ENCODE measurements at places on chromosomes 7 and 10. TPM values are rescaled to one million over a fixed set of nuclear protein-coding genes. Genes with fewer than 3 reads are reported as not detected.

Gene NPFFR1
- total RNA-seq, result 0.14 TPM

Gene ARMC3
- 0.23 TPM for total RNA-seq

Gene TBX20
- total RNA-seq, result 1.8 TPM

Gene LRRC27
- 3.1 TPM for total RNA-seq

Gene CPED1
- 2.1 TPM for total RNA-seq

Gene TMEM196
- not detected for total RNA-seq

Gene AKR1D1
- total RNA-seq, result not detected

DNA sequence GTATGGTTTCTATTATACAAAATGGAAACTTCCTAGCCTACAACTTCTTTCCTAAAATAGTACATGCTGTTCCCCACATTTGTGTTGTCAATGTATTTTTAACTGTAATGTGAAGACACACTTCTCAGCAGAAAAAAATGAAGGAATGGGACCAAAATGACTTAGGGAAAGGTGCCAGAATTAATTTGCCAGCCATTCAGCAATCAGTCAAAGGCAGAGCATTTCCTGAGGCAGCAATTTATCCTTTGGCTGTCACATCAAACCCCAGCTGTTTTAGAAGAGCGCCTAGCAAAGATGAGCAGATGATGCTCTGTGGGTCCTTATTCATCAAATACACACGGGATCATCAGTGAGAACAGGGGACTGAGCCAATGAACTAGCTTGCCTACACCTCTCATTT lies 592.5 kb downstream of the KCNMA1 start:
- no peak for DNase-seq

DNA sequence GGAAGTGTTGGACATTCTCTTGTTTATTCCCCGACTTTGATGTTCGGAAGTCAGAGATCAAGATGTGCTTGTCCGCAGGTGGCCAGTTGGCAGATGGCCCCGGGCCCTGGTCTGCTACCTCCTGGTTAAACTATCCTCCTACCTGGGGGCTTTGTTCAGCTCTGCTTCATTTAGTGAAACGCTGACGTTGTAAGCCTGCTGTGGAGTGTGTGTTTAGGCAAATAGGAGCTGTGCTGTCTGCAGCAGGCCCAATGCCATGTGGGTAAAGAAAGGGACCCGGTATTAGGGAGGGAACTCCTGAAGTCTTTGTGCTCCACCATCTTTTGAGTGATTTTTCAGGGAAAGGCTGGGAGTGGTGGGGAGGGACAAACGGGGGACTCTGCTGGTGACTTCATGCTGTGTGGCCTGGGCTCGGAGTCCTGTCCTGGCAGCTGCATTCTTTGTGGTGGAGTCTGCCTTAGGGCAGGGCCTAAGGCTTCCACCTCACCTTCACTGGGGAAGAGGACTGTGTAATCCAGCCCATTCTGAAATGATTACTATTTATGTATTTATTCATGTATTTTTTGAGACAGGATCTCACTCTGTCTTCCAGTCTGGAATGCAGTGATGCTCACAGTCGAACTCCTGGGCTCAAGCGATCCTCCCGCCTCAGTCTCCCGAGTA lies 171.1 kb upstream of the KLF6 start:
- no peak for DNase-seq

GRCh38 chr10:126101325-126101724 lies 205.0 kb downstream of the FANK1 start:
- no peak for DNase-seq

DNA sequence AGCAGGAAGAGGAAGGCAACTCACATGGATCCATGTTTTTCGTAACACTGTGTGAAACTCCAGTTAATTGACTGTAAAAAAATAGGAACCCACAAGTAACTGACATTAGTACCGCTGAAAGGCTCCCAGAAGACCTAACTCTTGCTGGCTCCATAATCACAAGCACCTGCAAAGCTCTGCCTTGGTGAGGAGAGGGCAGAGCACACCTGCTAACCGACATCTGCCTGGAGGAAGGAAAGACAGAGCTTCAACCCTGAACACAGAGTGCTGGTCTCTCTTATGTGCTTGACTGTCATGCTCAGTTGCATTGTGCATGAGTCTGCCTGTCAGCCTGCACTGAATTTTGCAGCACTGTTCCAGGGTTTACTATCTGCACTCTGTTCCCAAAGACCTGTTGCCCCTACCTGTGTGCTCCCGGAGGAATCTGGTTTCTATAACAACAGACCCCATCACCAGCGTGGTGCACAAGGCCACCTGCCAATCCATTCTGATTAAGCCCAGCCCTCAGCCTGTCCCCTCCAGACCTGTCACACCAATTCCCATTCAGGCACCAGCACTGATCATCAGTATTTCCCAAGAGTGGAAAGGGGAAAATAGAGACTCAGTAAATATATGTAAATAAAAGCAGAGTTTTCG lies 63.1 kb upstream of the ANKRD1 start:
- DNase-seq, result no peak

- no peak for DNase-seq
Measured at GRCh38 chr10:132202070-132202970, 15.6 kb downstream of the DPYSL4 start.

DNA sequence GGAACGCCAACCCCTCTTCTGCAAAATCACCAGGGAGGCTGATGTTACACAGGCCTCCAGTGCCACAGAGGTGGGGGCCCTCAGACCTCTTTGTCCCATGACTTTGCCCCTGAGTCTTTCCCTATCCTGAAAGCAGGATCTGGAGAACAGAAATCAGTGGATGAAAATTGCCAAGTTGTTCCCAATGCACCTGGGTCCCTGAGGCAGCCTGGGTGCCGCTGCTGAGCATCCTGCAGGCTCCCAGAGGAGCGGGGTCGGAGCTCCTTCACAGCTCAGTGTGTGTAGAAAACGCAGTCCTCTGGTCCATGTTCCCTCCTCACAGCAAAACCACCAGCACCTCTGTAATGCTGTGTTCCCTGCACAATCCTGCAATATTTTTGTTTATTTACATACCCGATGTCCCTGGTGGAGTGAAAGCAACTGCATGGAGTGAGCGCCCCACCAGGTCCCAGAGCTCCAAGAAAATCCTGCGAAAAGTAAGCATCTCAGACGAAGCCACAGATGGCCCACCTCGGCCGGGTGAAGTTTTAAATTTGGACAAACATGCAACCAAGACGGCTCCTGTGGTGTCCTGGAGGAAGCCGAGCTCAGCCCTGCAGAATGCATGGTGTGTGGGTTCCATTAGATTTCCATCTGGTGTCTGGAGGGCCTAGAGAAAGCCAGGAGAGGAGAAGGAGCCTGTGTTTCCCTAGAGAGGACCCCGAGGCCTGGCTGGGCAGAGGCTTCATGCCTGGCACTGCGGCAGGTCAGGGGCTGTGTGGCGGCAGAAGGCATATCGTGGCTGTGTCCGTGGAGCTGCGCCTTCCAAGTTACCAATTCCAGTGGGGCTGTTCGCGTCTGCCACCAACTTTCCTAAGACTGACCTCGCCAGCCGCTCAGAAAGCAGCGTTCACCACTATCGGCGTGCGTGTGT lies 235.2 kb downstream of the WDR37 start:
- no peak for DNase-seq

DNA sequence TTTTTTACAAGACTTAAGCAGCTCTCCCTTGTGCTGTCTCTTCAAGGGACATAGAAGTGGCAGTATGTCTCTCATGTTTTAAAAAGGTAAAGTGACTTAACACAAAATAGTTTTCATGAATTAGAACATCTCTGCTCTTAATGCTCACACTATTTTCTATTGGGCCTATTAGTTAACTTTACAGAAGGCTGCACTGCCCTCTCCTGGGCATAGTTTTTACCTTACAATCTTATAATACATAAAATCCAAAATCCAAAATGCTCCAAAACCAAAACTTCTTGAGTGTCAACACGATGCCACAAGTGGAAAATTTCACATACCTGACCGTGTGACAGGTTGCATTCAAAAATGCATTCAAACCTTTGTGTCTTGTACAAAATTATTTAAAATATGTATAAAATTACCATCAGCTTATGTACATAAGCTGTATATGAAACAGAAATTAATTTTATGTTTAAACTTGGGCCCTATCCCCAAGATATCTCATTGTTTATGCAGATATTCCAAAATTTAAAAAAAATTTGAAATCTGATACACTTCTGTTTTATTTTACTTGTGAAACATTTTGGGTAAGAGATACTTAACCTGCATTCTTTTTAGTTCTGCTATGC lies 25.8 kb downstream of the TES start:
- DNase-seq, result no peak

GRCh38 chr7:156764016-156764669 lies 123.6 kb downstream of the RNF32 start:
- DNase-seq, result peak; percentile 18

DNA sequence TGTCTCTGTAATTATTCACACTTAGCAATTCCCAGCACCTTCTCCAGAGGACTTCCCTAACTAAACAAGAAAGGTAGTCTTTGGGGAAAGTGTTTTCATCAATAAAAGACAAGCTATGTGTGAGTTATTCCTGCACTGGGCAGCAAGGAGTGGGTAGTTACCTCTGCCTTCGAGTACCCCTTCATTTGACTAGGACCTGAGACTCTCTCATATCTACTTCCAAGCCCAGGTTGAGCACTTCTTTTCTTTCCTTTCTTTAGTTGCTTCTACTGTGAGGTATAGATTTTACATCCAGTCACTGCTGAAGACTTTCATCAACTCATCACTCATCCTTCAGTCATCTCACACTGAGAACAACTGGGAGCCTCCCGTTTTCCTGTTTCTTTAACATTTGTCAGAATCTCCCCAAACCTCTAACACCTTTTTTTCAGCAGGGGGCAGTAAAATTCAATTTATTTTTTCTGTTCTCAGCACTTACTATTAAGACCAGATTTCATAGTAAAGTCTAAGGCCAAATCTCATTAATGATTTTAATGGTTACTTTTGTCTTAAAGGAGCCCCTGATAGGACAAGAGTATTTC lies 80.1 kb upstream of the PRSS1 start:
- no peak for DNase-seq

DNA sequence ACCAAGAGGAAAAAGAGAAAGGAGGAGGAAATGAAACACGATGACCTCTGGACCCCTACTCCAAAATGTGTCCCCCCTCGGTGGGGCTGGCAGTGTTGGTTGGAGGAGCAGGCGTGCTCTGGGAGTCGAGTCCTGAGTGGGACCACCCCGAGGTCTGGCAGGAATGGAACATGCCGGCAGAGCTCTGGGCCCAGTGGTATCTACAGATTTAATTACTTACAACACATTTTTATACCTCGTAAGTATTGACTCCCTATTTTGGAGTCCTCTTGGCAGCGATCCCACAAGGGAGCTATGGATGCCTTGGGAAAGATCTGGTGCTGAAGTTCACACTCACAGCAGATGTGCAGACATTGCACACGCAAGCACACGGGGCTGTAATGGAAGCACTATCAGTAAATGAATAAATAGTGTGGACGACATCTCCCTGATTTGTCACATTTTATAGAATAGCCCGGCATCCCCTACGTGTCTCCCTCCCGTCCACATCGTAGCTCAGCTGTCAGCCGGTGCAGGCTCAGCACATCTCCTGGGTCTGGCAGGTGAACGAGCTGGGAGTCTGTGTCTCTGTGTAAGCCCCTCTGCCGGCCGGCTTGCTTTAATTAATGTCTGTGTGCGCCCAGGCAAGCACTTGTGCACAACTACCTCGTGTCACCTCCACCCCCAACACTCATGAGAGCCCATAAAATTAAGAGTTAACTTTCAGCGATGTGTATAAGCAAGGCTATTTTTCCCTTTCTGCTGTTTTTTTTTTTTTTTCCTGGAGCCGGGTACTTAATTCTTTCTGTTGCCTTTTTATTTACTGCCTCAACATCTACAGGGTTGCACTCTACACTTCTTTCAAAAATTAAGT lies 603.2 kb downstream of the LRMDA start:
- DNase-seq, result no peak

DNA sequence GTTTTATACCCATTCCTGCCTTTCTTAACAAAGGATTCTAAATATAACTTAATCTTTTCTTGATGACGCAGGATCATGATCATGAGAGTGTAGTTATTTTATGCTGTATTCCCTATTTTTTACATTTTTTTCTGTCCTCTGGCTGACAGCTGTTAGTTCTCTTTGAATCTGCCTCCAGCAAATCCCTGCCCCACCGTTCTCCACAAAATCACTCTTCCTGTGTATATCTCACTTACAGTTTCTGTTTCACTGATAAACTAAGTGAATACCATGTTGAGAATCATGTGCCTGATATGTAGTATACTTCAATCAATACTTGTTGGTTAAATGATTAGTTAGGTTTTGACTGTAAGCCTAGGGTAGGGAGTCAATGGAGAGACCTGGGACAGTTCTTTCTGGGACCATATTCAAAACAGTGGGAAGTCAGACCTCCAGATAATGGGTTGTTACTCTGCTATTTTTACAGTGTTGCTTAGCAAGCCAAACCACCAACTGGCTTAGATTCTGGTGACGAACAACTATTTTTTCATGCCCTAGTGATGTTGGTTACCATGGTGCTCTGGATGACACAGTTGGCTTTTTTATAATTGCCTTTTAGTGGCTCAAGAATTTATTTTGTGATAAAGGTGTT lies 12.8 kb downstream of the CNNM1 start:
- DNase-seq, result no peak

DNA sequence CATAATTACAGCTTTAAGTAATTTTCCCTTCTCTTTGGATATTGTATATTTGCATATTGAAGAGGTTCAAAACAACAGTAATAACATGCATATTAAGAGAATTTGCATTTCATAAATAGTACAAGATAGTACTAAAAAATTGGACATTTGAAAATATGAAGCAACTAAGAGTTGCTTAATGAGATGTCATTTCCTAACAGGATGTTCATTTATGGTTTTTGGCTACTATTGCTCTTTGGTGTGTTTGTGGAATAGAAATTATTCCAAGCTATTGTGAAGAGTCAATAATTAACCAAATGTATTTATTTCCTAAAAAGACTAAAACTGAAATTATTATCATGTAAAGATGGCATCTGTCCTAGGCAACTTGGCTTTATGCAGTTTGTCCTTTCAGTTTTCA lies 4.1 kb upstream of the SGCE start:
- no peak for DNase-seq

Data from epithelial cell of proximal tubule (primary cell).